ENCODE measurements at places on chromosomes 12 and 14.

DNA sequence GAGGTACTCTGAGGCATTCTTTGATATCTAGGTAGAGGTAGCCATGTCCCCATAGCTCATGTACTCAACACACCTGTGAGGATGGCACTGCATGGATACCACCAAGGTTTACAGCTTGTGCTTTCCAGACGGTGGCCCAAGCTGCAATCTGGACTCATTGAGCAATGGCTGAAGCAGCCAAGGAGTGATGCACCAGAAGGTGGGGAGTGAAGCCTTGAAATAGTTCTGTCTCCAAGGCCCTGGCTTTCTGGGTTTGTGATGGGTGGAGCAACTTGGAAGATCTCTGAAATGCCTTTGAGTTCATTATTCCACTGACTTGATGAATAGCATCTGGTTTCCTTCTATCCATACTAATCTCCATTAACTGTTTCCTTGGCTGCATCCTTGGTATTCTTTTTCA is 290.0 kb upstream of the NOVA1 start:
- no peak for DNase-seq

- DNase-seq = no peak
Observed at GRCh38 chr12:116248433-116248832, 29.1 kb downstream of the MED13L start.

DNA sequence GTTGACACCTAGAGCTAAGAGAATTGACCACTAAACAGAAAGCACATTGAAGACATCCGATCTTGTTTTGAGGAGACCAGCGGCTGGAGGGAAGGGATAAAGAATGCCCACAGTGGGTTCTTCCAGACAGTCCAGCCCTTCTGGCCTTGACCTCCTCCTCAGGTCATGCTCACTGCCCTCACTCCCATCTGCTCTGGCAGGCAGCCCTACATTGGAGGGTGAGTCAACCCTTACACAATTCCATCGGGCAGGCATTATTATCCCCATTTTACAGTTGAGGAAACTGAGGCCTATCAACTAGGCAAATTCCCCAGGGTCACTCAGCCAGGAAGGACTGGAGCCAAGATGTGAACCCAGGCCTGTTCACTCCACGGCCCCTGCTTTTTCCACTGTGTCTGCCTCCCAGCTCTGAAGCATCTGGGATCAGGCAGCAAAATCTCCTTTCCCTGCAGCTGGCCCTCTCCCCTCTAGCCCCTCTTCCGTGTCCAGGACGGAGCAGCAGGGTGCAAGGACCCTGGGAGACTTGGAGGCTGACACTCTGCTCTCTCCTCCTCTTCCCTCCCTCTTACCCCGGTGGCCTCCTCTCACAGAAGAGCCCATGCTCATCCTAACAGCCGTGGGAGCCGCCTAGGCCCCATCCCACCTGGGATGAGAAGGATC is 5.3 kb downstream of the SCNN1A start:
- DNase-seq = no peak

DNA sequence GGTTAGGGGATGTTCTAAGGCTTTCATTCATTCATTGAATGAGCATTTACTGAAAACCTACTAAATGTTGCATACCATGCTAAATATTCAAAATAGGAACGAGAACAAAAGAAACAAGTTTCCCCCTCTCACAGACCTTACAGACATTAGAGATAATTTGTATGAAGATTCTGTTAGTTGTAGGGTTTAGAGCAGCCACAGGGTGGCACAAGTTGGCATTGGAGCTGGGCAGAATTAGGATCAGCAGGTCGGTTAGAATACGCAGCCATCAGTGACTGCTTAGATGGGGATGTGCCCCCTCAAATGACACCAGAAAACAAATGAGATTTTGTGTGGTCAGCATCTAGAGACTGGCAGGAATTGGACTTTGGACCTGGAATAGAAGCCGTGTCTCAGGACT is 166.3 kb upstream of the DAAM1 start:
- no peak for DNase-seq
